Activated naive CD8-positive, alpha-beta T cell treated with anti-CD3 and anti-CD28 coated beads for 36 hours (primary cell): ENCODE measurements at places on chromosomes 6 and 20. TPM values are rescaled to one million over a fixed set of nuclear protein-coding genes. Genes with fewer than 3 reads are reported as not detected.

Gene CNBD2
- 3.8 TPM for total RNA-seq

Gene SCUBE3
- total RNA-seq: not detected

Gene BPIFB2
- total RNA-seq: not detected

Gene BTNL2
- total RNA-seq: not detected

Gene UTRN
- 35.8 TPM for total RNA-seq

Gene OR2H2
- not detected for total RNA-seq

Gene GABRR2
- total RNA-seq: 0.12 TPM

Gene GHRH
- total RNA-seq: not detected

Gene TGM3
- not detected for total RNA-seq

Gene VTA1
- 69.5 TPM for total RNA-seq

- no peak for DNase-seq
Observed at GRCh38 chr6:48845219-48845618, 617.8 kb downstream of the MMUT start.

GRCh38 chr20:17990278-17990972, 21.6 kb downstream of the MGME1 start:
- no peak for DNase-seq

DNA sequence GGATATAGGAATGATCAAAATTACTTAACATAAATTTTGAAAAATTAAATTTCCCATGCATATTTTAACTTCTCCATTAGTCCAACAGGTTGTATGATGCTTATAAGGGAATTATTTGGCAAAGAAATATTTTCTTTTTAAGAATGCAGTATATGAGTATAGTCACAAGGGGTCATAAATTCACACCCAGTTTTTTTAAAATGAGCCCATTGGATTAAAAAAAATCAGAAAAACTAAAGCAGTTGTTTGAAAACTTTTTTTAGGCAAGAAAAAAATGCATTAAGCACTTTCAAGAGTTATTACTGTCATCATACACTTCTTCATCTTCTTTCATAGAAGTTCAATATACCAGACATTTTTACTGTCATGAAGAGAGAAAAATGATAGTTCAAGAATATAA, 404.2 kb upstream of the FLRT3 start:
- DNase-seq: no peak

DNA sequence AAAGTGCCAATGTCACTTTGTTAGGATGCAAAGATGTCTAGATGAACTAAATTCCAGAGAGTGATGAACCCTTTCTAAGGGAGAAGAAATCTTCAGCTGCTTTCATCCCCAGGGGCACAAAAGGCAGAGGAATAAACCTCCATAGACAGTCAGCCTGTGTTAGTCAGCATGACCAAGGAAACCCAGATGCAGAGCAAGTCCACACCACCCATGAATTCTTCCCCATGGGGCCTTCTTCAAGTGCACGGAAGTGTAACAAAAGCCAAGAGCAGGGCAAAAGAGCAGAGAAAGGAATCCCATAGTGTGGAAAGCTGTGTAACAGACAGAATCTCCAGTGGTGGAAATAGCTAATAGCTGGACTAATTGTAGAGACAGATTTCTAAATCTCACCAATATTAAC, 50.0 kb downstream of the DCDC2 start:
- no peak for DNase-seq

GRCh38 chr6:87308970-87309369, 13.4 kb upstream of the SMIM8 start:
- DNase-seq: no peak

DNA sequence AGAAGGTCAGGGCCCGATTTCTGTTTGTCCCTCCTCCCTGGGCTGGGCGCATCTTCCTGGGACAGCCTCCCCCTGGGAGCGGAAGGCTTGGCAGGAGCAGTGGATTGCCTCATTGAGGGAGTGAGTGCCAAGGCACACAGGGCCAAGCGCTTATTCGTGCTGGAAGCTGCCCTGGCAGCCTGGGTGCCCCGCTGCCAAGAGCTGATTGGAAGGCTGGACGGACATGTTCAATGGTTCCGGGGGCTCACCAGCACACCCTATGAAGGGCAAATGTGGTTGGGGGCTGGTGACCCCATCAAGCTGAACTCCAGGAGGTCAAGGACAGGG, 10.3 kb upstream of the ZNF831 start:
- DNase-seq: no peak

DNA sequence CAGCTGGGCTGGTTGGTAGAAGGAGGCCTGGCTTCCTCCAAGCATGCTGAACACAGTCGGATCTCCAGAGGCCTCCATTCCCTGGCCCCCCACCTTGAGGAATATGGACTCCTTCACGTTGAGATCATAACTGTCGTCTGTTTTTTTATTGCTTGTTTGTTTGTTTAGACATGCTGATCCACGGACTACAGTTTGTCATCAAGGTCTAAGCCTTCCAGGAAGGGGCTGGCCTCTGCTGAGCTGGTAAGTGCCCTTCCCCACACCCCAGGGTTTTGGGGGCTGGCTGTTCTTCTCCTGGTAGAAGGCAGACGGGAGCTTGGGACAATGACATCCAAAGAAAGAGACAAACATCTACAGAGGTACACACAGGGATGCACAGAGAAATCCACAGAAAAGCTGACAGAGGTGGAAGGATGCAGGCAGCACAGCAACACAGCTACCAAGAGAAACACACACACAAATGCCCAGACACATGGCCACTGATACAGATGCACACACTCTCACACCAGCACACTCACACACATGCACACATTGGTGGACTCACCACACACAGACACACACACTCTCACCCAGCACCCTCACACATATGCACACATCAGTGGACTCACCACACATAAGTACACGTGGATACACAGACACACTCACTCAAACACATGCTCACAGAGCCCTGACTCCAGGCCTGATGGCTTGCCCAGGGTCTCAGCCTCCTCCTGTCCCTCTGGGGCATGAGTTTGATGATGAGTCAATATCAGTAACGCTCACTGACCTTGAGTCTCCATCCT, 6.7 kb downstream of the BPIFA1 start:
- no peak for DNase-seq

GRCh38 chr6:16544521-16544920, 216.7 kb downstream of the ATXN1 start:
- DNase-seq: no peak

DNA sequence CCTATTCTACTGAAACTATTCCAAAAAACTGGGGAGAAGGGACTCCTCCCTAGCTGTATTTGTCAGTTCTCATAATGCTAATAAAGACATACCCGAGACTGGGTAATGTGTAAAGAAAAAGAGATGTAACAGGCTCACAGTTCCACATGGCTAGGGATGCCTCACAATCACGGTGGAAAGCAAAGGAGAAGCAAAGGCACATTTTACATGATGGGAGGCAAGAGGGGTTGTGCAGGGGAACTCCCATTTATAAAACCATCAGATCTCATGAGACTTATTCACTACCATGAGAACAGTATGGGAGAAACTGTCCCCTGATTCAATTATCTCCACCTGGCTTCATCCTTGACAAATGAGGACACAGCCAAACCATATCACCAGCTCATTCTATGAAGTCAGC, 111.2 kb upstream of the RIPOR2 start:
- DNase-seq: no peak

GRCh38 chr20:37796121-37796520, 102.3 kb downstream of the CTNNBL1 start:
- no peak for DNase-seq

GRCh38 chr6:131949909-131950766, 1.0 kb downstream of the CCN2 start:
- DNase-seq: peak; percentile 18

DNA sequence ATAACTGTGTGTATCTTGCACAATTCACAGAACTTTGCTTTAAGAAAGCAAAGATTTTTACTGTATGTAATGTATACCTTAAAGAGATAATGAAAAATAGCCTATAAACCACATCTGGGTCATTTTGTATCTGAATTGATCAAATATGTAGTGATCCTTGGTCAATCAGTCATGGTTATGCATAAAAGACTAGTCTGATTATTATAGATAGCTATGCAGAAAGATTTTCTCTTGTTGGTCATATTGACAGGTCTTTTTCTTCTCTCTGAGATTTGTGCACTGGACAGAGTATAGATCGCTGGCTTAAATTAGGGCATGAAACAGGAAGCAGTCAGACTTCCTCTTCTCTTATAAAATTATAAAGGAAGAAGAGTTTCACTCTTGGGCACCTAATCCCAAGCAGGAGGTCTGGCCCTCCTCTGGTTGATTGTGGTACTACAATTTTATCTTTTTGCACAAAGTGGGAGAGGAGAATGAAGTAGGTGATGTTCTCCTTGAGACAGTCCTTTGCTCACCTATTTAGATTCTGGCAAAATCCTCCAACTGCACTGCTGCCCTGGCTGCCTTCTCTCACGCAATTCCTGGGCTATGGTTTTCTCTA, 380.9 kb upstream of the RGS17 start:
- DNase-seq: no peak

- DNase-seq: no peak
Observed at GRCh38 chr6:133100865-133101264, 140.3 kb upstream of the EYA4 start.

GRCh38 chr6:15327271-15327670, 81.4 kb downstream of the JARID2 start:
- peak; percentile 44 for DNase-seq

DNA sequence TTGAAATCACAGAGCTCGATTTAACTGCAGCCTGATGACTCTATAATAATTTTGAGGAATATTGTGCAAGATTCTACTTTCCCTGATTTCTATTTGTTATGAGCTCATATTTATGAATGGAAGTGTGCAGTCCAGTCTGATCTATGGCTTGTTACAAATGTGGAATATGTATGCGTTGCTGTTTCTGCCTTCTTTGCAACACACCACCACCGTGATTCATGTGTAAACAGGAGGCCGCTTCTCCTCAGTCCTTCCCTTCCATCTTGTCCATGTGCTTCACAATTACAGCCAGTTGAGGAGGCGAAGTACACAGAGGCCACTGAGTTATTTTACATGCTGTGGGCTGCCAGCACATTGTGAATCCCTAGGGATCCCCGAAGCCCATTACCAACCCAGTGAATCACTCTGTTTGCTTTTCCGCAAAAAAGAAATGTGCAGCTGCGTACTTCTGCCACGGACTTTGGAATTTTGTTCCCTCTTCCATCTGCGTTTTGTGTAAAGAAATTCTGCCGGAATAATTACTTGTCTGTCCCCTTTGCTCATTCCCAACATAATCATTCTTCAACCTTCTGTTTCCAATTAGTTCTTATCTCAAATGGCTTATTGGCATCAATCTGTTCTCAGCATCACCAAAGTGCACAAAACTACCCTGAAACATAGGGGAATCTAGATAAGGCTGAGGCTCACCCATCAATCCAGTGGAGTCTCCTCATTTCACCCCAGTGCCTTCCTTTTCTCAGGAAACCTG, 551.6 kb upstream of the CITED2 start:
- DNase-seq: no peak

- DNase-seq: no peak
Observed at GRCh38 chr20:1805816-1806215, 89.4 kb upstream of the SIRPA start.

GRCh38 chr6:170166511-170167122, 124.3 kb downstream of the DLL1 start:
- DNase-seq: no peak

DNA sequence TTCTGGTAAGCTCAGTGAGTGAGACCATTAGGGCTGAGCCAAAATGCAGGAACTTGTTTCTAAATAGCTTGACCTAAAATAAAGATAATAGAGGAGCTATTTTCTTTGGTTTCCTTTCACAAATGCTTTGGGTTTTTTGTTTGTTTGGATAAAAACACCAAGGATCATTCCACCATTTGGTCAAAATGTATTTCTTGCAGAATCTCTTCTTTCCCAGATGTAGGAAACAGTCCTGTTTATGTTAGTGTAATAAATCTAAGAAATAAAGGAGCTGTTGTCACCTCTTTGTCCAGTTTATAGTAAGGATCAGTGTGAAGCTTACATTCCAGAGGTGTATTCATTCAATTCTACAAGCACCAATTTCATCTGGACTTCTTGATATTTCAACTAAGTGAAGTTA, 297.8 kb downstream of the GJA1 start:
- no peak for DNase-seq

DNA sequence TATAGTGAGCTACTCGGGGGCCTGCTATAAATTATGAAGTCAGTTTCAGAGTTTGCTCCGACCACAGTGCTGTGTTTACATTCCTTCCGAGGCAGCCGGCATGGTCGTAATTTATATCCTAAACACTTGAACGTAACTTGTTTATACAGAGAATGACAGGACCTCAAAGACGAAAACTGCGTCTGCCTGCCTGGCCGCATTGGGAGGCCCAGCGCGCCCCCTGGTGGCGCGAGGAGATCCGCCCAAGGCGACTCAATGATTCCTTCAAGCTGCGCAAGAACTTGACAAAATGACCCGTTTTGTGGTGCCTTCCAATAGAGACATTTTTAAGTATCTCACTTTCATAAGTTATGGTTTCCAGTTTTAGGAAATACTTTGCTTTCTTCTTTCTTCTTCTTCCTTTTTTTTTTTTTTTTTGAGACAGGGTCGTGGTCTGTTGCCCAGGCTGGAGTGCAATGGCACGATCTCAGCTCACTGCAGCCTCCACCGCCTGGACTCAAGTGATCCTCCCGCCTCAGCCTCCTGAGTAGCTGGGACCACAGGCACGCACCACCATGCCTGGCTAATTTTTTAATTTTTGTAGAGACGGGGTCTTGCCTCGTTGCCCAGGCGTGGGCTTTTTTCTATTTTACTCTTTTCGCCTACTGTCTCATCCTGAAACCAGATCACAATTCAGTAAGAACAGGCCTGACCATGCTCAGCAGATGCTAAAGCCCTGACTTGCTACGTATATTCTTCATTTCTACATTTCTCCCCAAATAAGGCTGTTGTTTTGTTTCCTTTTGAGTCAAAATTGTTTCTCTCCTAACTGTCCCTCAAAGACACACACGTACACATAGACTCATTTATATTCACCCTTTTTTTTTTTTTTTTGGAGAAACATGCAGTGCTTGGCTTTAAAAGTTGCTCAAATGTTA, 7.8 kb downstream of the FOXF2 start:
- DNase-seq: peak; percentile 71

- DNase-seq: no peak
Observed at GRCh38 chr6:140538926-140539325, 1164.5 kb upstream of the CITED2 start.

- no peak for DNase-seq
Observed at GRCh38 chr6:21451546-21452013, 142.0 kb upstream of the SOX4 start.

GRCh38 chr6:56916849-56917551, 37.9 kb upstream of the BEND6 start:
- no peak for DNase-seq
